ENCODE measurements at places on chromosomes 13 and 19.

DNA sequence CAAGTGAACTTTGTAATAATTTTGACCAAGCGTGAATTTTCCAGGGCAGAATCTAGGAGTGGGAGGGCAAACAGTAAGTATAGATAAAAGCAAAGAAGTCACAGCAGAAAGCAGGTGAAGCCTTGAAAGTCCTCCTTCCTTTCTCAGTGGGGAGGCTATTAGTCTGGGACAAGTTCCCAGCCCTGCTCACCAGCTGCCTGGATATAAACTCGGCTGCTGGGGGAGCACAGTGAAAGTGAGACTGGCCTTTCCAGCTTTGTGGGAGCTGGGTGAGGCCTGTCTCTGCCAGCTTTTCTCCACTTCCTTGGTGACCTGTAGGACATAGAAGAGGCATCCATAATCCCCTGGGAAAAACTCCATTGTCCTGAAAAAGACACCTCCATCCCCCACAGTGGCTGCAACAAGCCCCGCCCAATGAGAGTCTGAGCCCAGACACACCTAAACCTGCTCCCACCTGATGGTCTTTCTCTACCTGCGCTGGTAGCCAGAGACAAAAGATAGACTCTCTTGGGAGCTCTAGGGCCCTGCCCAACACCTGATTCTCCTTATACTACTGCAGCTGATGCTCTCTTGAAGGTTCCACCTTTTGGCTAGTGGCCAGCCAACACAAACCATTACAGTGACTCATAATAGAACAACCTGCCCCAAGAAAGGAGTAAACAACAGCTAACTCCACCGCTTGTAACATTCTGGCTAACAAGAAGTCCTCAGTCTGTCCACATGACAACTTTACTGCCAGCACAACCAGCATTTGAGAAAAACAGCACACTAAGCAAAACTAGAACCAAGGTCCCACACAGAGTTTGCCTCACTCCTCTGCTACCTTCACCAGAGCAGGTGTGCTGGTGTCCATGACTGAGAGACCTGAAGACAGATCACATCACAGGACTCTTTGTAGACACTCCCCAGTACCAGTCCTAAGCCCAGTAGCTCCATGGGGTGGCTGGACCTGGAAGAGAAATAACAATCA is 252.2 kb upstream of the SLITRK6 start:
- DNase-seq = no peak

DNA sequence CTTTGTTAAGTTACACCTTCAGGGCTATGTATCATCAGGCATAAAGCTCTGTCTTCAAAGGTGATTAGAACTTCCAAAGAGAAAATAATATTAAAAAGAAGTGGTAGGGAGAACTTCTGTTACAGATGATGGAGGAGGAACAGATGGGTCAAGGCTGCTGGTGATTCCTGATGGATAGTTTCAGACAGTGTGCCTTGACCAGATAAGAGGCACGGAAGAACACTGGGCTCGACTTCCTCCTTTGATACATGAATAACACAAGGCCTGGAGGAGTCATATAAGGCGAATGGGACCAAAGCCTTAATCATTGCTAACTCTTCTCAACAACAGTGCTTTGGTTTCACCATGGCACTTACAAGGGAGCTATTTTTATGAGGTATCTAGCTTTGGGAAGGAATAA is 128.1 kb upstream of the RXFP2 start:
- DNase-seq = no peak

DNA sequence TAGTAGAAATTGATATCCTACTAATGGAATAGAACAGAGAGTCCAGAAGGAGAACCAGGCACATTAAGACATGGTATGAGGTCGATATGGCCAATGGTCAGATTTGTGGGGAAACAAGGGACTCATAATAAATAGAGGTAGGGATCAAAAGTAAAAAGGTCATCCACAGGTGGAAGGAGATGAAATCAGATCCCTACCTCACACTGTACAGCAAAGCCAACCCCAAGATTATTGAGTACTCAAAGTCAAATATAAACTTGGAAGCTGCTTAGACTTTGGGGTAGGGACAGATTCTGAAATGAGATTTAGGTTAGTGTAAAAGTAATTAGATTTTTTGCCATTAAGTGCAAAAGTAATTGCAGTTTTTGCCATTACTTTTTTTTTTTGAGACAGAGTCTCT is 40.7 kb downstream of the BICRA start:
- no peak for DNase-seq

DNA sequence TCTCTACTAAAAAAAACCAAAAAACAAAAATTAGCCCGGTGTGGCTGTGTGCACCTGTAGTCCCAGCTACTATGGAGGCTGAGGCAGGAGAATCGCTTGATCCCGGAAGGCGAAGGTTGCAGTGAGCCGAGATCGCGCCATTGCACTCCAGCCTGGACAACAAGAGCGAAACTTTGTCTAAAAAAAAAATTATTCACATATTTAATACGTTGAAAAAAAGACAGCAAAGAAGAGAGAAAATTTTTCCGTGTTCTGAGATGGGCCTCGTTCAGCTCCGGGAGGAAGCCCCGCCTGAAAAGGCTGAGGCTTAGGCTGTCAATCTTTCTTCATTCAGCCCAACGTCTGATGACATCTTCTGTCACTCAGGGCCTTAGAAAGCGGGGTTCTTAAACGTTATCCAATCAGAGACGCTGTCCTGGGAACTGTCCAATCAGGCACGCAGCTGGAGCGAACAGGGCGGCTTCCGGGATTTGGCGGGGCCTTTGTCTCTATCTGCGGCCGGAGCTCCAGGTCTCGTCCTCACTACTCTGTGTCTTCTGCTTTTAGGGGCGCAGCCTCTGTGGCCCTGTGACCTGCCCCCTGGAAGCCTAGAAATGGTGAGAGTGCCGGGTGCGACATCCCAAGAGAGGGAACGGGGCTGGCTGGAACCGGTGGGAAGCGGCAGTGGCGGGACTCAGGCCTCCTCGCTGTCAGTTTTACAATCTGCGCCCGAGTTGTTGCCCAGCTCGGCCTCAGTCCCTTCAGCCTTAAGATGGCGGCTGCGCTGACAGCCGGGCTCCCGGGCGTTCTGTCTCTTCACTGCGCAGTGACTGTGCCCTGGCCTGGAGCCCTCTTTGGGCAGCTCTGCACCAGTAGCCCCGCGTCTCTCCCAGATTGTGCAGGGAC is at the start of gene ZNF726:
ZNF726 (plus strand) TSS at position 485 of the 885 bp plus-strand sequence; CDS start at position 594, 109 bp downstream.
- DNase-seq = no peak

DNA sequence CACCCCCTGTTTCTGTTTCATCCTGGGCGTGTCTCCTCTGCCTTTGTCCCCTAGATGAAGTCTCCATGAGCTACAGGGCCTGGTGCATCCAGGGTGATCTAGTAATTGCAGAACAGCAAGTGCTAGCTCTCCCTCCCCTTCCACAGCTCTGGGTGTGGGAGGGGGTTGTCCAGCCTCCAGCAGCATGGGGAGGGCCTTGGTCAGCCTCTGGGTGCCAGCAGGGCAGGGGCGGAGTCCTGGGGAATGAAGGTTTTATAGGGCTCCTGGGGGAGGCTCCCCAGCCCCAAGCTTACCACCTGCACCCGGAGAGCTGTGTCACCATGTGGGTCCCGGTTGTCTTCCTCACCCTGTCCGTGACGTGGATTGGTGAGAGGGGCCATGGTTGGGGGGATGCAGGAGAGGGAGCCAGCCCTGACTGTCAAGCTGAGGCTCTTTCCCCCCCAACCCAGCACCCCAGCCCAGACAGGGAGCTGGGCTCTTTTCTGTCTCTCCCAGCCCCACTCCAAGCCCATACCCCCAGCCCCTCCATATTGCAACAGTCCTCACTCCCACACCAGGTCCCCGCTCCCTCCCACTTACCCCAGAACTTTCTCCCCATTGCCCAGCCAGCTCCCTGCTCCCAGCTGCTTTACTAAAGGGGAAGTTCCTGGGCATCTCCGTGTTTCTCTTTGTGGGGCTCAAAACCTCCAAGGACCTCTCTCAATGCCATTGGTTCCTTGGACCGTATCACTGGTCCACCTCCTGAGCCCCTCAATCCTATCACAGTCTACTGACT is at the start of gene KLK3:
KLK3 (plus strand) TSS at position 280 of the 775 bp plus-strand sequence; CDS start at position 321, 41 bp downstream.
- no peak for DNase-seq

DNA sequence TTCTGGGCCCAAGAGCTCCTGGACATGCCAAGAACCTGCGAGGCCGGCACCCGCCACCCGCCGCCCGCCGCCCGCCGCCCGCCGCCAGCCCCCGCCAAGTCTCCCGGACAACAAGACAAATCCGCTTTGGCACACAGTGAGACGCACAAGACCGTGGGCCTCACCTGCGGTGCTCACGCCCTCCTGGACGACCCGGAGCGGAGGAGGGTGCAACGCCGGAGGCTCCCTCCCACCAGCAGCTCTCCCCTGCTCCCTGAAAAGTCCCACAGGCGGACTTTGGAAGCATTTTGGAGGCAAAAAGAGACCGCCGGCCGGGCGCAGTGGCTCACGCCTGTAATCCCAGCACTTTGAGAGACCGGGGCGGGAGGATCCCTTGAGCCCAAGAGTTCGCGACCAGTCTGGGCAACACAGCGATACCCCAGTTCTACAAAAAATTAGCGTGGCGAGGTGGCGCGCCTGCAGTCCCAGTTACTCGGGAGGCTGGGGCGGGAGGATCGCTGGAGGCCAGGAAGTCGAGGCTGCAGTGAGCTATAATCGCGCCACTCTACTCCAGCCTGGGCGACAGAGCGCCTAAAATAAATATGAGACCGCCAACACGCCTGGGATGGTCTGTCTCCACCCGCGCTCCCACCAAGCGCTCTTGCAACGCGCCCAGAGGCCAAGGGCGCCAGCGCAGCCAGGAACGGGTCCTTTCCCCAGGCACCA is 783 bp downstream of the RHPN2 start:
- no peak for DNase-seq

DNA sequence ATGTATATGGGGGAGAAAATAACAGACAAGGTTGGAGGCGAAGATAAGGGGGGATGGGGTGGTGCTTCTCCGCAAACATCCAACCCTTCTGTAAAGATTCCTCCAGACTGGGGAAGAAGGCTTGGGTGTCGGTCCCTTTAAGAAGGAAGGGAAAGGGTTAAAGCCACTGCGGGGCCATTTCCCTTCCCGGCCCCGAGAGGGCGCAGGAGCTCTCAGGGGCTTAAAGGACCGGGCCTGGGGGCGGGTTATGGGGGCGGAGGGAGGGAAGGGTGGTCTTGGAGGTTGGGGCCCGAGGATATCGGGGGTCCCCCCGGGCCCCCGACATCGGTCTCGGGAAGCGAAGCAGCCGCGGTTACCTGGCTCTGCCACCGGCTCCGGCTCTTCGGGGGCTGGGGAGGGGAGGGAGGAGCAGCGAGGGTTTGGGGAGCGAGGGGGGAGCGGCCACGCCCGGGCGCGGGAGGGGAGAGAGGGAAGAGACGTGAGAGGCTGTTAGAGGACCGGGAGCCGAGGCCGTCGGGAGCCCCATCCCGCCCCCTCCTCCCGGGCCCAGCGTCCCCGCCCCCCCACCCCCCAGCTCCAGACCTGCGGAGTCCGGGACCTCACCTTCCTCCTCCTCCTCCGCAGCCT is 2.8 kb downstream of the TNNT1 start:
- no peak for DNase-seq

DNA sequence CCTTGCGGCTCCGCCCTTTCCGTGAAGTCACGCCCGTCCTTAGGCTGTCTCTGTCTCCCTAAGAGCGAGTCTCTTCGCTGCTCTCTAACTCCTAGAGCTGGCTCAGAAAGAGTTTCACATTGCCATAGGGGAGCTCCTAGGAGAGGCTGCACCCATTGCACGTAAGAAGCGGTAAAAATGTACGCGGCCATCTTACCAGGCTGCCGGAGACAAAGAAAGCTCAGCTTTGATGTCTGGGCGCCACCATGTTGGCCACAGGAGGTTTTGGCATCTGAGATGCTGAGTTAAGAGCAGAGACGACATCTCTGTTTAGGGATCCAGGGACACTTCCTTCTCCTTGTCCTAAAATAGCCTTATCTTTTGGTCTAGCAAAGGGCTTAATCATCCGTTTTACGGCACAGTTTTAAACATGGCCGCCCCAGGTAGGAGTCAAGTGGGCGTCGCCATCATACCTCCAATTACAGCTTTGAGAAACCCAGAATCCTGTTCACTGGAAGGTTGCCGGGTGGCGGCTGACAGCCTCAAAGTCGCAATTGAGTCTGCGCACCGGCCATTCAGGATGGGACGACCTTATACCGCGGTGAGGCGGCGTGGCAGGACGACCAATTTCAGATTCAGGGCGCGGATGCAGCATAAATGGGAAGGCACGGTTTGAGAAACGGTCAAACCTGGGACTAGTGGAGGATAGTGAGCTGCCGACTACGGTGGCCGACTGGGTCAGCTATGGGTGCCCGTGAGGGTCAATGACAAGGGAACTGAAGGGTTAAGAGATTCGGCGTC is at the start of gene ZNF793:
ZNF793 (plus strand) TSS at position 553 of the 780 bp plus-strand sequence. CDS start 16,501 bp downstream, outside the sequence.
- no peak for DNase-seq

DNA sequence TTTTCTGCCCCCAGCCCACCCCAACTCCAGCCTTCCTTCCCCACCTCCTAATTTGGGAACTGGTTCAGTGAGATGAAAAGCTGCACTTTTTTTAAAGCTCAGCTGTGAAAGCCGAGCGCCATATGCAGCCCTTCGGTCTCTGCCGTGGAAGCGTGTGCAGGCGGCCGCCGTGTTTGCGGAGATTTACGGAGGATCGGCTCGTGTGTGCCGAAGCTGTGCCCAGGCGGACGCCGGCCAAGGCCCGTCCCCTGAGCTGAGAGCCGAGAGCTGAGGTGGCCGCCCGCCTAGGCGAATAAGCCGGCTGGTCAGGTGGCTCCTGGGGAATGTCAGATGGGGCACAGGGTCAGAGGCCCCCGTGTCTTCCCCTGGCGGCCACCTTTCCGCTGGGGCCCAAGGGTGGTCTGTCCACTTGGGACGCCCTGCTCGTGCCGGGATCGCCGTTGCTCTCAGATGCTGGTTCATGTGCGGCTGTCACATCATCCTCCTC is 78.7 kb downstream of the ZNF536 start:
- DNase-seq = no peak

GRCh38 chr19:31286491-31286890 is 62.7 kb downstream of the TSHZ3 start:
- DNase-seq = no peak

DNA sequence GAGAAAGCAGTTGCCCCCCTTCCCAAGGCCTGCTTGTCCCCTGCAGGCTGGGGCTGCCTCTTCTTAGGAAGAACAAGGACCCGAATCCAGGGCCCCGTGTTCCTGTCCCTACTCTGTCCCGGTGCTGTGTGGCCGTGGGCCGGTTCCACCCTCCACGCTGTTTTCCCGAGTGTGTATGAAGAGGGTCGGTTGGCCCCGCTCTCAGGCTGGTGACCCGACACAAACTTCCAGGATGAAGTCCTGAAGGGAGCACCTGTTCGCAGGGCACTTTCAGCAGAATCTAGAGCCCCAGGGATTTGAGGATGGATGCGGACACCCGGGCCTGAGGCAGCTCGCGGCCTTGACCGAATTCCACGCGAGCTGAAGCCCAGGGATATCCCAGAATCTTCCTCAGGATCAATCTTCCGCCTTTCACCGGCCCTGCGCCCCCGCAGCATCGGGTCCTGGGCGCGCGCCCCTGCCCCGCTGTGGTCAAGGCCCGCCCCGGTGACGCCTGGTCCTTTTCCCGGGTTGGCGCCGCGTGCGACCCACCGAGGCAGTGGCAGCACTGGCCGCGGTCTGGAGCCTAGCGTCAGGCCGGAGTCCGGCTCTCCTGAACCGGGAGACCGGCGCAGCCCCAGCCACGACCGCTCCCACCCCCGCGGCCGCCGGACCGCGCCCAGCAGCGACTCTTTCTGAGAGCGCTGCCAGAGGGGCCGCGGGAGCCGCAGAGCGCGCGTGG is 528 bp upstream of the CHST8 start:
- DNase-seq = no peak
